Umbilical cord (tissue), 2 donors: ENCODE measurements at places on chromosomes 1 and 21. TPM values are rescaled to one million over a fixed set of nuclear protein-coding genes. Genes with fewer than 3 reads are reported as not detected.

The CYYR1 gene
- total RNA-seq = 16.9 TPM

The CSMD2 gene
- total RNA-seq = 10.1 TPM

DNA sequence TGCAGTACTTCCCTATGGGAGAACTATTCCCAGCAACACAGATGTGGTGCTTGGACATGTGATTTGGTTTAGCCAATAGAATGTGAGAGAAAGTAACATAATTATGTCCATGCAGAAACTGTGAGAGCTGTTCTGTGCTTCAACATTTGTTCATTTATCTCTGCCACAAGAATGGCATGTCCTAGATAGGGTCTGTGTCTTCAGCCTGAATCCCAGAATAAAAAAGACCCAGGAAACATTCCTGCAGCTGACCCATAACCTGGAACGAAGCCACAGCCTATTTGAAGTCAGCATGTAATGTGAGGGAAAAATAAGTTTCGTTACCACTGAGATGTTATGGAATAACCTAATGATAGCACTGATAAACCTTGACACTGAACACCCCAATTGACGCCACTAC is 552.0 kb upstream of the USP24 start:
- no peak for DNase-seq

- no peak for DNase-seq
Measured at GRCh38 chr1:235403593-235403992, 36.4 kb downstream of the TBCE start.

DNA sequence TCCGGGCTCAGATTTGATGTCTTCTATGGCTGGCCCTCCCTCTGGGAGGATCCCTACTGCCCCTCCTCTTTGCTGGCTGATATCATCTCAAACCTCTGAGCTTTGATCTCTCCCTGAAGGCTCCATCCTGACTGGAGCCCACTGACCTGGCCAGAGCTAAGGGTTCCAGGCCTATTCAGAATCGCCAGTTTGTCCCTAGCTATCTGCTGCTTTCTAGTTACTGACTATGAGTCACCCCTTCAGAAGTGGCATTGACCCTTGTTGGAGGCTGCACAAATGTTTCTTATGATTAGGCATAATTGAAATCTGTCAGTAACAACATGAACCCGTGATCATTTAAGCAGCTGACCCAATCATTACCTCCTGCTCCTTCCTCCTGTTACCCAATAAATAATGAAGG is 87.1 kb downstream of the ABCA4 start:
- no peak for DNase-seq

GRCh38 chr1:27968692-27969091 is 8.9 kb downstream of the XKR8 start:
- DNase-seq = no peak
